ENCODE measurements at places on chromosomes 13 and 19. TPM values are rescaled to one million over a fixed set of nuclear protein-coding genes. Genes with fewer than 3 reads are reported as not detected.

Gene PCDH20
- not detected for total RNA-seq

Gene HNRNPUL1
- total RNA-seq, result 235 TPM

Gene SNRPD2
- total RNA-seq, result 570 TPM

- no peak for DNase-seq
These were observed 296.7 kb downstream of the POU4F1 start for GRCh38 chr13:78306519-78307206.

DNA sequence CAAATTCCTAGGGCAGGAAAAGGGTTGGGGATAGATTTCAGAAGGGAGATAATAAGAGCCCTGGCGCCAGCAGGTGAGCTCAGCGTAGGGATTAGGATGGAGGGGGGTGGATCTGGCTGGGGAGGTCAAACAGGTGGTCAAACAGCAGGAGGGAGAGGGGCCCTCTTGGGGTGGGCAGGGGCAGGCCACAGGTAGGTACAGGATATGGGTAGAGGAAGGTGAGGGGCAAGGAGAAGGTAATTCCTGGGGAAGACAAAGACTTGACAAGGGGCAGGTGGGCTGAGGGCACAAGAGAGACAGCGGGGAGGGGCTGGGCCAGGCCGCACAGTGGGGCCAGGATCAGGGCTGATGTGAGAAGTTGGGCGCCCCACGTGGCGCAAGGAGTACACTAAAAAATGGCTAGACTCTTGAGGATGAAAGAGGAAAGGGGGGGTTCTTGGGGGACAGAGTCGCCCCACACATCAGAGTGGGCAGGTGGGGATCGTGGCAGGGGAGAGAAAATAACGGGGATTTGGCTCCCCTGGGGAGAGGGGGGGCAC is 713 bp downstream of the KRI1 start:
- DNase-seq, result no peak

- DNase-seq, result no peak
These were observed 2.9 kb downstream of the RBM26 start for GRCh38 chr13:79403113-79403512.

DNA sequence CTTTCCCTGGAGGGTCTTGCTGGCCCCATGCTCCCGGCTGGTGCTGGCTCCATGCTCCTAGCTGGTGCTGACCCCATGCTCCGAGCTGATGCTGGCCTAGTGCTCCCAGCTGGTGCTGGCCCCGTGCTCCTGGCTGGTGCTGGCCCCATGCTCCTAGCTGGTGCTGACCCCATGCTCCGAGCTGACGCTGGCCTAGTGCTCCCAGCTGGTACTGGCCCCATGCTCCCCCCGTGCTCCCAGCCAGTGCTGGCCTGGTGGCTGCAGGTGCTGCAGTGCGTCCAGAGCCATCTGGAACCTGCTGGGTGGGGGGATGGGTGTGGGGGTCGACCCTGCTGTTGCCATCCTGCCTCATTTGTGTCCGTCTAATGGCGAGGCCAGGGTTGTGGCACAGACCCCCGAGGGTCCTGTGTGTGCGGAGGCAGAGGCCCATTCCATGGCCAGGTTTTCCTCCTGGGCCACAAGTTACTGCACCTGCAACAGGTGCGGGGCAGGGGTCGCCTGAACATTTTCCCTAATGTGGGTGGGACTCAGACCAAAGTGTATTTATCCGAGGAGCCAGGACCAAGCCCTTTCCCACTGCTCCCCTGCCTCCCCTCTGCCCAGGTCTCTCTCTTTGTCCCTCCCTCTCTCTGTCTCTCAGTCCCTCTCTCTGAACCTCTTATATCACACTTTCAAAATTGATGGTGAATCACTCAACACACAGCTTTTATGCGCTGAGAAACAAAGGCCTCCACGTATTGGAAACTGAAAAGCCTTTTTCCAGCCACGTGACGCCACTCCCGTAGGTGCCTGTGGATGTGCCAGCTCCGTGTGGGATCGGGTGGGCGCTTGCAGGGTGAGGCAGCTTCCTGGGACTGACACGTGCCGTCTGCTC is 45.1 kb downstream of the MCF2L start:
- DNase-seq, result no peak

- DNase-seq, result no peak
These were observed 586.7 kb upstream of the SGCG start for GRCh38 chr13:22594041-22594440.

GRCh38 chr13:20525144-20525600 is 485 bp downstream of the CRYL1 start:
- no peak for DNase-seq

- peak; percentile 75 for DNase-seq
These were observed at the start of gene UBE2L5 for GRCh38 chr13:30422054-30422839. Gene UBE2L5, plus strand, starts transcription at chr13:30422493. Its CDS starts 5,498 bp downstream, at chr13:30427991.

DNA sequence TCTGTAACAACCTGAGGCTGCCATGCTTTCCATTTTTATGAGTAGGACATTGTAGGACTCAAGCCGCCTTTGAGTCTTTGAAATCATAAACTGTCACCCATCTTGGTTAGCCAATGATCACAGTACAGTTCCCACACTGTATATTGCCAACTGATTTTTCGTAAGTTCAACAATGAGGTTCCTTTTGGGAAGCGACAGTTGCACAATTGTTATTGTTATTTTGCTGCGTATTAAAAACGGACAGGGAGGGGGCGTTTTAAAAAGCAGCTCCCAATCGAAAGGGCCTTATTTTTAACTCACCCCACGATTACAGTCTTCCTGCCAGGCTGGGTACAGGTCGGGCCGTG is 601 bp downstream of the SLC46A3 start:
- DNase-seq, result no peak

- DNase-seq, result no peak
These were observed 25.9 kb upstream of the SPACA7 start for GRCh38 chr13:112350300-112350699.

DNA sequence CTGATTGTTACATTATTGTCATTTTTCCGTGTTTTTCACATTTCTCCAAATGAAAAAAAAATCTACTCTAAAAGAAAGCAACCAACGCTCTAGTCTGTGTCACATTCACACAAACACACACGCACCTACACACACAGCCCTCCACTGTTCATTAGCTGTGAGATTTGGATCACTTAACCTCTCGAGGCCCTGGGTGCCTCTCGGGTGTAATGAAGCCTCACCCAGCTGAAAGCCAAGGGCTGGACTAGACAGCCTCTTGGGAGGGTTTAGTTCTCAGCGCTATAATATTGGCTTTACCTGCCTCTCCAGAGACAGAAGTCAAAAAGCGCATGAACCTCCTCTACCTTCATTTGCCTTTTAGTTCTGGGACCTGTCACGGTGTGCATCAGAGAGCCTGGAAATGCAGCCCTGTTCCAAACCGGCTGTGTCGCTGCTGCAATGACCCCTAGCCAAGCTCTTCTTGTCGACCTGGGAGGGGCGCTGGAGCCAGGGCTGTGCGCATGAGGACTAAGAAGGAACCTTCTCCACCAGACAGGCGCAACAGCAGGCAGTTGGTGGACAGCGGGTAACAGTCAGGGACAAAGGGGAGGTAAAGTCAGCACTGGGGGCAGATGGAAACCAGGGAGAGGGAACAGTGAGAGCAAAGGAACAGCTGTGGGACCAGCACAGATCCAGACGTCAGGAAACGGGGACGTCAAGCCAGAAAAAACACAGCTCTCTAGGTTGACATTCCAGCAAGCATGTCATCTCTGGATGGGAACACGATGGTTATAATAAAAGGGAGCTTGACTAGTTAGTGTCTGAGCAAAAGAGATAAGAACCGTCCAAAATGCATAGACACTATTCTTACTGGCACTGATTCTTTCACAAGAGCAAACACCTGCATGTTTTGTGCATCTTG is 375.9 kb downstream of the EFNB2 start:
- no peak for DNase-seq

DNA sequence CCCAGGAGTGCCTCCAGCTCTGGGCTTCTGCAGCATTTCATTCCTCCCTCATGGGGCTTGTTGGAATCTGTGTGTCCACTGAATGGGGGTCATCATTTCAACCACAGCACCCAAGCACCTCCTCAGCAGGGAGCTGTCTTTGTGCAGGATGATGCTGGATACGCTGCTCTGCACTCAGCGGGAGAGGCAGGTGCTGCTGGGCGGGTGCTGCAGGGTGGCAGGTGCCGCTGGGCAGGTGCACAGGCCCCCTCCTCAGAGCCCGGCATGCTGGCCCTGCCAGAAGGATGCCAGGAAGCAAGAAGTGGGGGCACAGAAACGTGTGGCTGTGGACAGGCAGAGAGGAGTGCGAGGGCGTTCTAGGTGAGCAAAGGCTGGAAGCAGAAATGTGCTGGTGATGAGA is 121.8 kb upstream of the VSTM2B start:
- DNase-seq, result no peak

- DNase-seq, result no peak
These were observed 12.8 kb upstream of the DOCK9 start for GRCh38 chr13:98990701-98991100.

GRCh38 chr13:89980896-89981295 is 1366.6 kb upstream of the MIR17HG start:
- no peak for DNase-seq

DNA sequence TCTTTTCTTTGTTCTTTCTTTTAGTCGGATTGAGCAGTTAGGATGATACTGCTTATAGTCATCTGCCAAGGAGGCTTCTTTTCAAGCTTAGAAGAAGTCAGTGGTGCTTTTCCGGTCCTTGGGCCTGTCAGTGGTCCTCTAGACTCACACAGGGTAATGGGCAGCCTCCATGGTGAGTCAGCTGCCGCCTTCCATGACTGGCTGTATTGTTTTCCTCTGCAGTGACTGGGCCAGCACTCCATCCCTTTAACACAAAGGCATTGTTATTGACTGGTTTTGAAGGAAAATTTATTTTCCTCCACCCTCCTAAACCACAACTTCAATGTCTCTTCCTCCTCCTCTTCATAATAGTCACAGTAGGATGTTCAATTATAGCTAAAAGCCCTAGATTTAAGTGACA is 47.1 kb upstream of the CNMD start:
- no peak for DNase-seq

DNA sequence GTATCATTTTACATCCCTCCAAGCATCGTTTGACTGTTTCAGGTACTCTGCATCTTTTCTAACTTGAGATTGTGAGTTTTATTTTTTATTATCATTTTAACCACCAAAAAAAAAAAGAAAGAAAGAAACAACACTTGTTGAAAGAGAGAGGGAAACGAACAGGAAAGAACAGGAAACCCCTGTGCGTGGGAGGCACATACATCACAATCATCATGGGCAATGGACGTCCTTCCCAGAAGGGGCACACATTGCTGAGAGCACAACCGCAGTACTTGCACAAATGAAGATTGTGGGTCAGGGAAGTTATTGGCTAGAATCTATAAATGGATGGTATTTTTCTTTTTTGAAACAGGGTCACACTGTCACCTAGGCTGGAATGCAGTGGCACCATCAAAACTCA is 1.7 kb downstream of the CLC start:
- DNase-seq, result no peak

DNA sequence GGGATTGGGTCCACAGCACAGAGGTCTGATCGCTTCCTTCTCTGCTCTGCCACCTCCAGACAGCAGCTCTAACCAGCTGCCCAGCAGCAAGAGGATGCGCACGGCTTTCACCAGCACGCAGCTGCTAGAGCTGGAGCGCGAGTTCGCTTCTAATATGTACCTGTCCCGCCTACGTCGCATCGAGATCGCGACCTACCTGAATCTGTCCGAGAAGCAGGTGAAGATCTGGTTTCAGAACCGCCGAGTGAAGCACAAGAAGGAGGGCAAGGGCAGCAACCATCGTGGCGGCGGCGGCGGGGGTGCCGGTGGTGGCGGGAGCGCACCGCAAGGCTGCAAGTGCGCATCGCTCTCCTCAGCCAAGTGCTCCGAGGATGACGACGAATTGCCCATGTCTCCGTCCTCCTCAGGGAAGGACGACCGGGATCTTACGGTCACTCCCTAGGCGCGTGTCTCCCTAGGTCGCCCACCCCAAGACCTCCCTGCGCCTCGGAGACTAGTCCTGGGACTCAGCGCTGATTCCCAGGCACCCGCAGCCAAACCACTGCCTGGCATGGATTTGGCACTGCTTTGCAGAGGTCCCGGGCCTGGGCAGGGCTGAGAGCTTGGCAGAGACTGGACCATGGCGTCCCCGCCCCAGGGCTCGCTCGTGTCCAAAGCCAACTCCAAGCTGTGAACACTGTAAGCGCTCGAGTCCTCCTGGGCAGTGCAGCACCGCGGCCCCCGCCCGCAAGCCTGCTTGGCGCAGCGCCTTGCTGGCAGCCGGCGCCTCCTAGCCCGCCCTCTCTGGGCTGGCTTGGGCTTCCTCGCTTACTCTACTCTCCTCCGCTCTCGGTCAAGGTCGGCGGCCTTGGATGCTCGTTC is 1.5 kb downstream of the GSX1 start:
- no peak for DNase-seq

DNA sequence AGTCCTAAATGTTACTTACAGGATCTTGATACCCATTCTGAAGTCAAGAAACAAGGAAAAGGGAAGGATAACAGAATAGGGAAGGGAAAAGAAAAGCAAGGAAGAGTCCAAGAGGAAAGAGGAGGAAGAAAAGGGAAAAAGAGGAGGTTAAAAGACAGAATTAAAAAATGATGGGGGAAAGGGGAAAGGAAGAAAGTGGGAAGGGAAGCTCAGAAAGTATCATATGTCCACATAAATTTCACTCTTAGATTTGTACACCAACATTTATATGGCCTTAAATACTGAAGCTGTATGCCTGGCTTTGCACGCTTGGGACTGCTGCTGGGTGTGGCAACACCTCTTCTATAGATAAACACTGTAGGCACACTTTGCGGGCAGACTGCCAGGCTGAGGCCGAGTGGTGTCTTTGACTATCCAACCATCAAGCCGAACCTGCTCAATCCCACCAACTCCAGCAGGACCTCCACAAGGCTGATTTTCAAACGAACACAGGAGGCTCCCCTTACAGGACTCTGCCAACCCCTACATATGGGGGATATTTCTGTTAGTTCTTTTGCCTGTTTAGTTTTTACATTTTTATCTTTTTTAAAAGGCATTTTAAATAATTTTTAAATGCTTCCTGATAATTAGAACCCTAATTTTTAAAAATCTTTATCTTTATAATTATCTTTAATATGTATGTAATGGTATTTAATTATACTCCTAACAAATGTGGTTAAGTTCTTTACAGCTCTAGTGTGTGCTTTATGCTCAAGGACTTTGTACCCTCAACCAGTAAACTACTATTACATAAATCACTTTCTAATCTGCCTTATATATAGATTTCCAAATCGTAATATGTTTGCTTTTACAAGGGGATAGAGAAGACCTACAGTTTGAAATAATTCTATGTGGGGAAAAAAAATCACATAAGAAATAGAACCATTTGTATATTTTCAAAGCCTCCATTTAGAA is 154.2 kb downstream of the DIAPH3 start:
- no peak for DNase-seq

- DNase-seq, result no peak
These were observed 30.4 kb upstream of the FARP1 start for GRCh38 chr13:98112456-98112855.

- peak; percentile 57 for DNase-seq
These were observed 2.3 kb upstream of the STRN4 start for GRCh38 chr19:46748325-46749109.

GRCh38 chr13:25608181-25608580 is 236.4 kb downstream of the ATP8A2 start:
- DNase-seq, result no peak

Data from activated B cell treated with CpG ODN at 0.5 μM for 24 hours (primary cell).